ENCODE measurements at places on chromosomes 13 and 19.

GRCh38 chr13:93227878-93228642 lies 1.5 kb downstream of the GPC6 start:
- DNase-seq: no peak

- DNase-seq: no peak
Observed at GRCh38 chr13:107866032-107866940, 349.1 kb downstream of the LIG4 start.

DNA sequence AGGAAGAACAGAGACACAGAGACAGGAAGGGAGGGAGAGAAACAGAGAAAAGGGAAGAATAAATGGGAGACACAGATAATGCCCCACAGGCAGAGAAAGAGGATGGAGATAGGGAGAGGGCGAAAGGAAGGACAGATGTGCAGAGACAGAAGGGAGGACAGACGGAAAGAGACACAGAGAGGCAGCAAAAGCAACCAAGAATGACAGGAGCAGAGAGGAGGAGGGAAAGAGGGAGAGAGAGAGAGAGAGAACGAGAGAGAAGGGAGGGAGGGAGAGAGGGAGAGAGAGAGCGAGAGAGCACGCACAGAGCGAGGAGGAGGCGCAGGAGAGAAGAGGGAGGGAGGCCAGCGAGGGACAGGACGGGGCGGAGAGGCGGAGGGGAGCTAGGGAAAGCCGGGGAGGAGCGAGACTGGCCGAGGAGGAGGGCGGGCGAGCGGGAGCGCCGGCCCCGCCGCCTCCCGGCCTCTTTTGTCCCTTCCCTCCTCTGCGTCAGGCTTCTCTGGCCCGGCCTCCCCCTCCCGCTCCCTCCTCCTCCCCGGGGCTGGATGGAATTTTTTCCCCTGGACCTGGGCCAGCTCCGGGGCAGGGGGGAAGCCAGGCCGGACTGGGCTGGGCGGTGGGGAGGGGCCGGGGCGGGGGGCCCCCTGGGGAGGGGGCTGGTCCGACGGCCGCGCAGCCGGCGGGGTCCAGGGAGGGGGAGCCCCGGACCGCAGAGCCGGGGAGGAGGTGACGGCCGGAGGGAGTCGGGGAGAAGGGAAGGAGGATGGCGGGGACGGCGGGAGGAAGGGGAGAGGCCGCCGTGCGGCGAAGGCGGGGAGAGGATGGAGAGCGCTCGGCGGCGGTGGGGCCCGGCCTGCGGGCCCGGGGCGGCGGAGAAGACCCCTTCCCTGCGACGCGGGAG lies 4.2 kb upstream of the SPACA6 start:
- DNase-seq: no peak

- no peak for DNase-seq
Observed at GRCh38 chr19:52602941-52603340, 32.9 kb downstream of the ZNF701 start.

GRCh38 chr13:111202745-111203144 lies 87.6 kb downstream of the ARHGEF7 start:
- no peak for DNase-seq

DNA sequence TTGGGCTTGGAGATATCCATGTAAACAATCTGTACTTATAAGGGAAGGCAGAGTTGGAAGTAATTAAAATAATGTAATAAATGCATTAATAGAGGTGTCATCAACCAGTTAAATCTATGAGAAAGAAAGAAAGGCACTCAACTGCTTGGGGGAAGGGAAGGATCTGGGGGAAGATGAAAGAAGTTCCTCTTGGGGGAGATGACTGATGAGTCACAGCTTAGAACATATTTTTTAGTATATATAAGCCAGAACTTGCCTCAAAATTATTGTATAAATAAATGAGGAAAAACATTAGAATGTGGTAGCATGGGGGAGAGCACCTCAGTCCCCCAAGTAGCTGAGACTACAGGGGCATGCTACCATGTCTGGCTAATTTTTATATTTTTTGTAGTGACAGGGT lies 205.8 kb downstream of the GGACT start:
- no peak for DNase-seq

DNA sequence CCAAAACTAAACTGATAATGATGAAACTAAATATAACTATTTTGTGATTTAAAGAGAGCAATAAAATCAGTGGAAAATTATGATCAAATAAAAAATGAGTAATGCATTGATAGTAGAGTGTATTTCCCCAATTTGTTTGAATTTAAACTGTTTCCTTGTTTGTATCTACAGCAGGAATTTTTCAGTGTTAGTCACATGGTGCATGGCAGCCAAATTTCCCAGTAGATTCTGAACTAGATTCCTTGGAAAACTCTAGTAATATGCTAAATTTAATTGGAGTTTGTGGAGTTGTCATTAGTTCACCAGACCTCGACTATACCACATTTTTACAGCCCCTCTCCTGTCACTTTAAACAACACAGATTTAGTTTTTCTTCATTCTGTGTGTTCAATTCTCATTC lies 156.2 kb downstream of the PCCA start:
- no peak for DNase-seq

- no peak for DNase-seq
Observed at GRCh38 chr19:4368128-4368820, 24.9 kb downstream of the MPND start.

- no peak for DNase-seq
Observed at GRCh38 chr13:50721672-50721992, 121.9 kb downstream of the DLEU7 start.

DNA sequence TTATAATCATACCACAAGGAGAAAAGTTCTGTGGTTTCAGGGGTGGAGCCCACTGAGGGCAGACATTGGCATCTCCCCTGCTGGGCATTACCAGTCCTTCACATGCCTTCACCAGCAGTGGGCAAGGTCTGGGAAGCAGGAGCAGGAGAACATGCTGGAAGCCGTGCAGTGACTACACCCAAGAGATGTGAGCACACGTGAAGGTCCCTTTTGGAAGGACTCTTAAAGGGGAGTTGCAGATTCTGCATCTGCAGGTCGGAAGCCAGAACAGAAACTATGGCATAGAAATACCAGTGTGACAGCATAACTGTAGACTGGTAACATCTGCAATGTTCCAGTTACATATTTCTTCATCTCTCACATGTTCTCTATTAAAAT lies 26.9 kb upstream of the KL start:
- no peak for DNase-seq

GRCh38 chr13:25391932-25392331 lies 20.2 kb downstream of the ATP8A2 start:
- DNase-seq: no peak

DNA sequence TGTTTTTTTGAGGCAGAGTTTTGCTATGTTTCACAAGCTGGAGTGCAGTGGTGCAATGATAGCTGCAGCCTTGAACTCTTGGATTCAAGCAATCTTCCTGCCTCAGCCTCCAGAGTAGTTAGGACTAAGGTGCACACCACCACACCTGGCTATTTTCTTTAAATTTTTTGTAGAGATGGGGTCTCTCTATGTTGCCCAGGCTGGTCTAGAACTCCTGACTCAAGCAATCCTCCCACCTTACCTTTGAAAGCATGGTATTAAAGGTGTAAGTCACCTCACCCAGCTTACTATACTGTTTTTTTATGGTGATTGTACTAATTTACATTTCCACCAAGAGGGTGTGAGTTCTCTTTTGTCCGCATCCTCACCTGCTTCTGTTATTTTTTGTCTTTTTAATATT lies 110.0 kb downstream of the FREM2 start:
- no peak for DNase-seq

DNA sequence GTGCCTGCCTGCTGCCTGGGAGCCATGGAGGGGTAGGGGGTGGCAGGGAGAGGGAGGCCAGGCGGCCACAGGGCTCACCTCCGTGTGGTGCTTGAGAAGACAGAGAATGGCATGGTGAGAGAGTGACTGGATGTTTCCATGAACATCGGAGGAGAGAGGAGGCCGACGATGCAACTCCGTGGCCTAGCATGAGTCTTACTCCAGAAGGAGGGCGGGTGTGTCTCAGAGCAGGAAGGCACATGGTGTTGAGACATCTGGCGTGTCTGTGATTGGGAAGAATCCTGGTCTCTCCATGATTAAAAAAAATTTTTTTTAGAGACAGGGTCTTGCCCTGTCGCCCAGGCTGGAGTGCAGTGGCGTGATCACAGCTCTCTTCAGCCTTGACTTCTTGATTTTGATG lies 5.1 kb downstream of the IRGC start:
- DNase-seq: no peak

DNA sequence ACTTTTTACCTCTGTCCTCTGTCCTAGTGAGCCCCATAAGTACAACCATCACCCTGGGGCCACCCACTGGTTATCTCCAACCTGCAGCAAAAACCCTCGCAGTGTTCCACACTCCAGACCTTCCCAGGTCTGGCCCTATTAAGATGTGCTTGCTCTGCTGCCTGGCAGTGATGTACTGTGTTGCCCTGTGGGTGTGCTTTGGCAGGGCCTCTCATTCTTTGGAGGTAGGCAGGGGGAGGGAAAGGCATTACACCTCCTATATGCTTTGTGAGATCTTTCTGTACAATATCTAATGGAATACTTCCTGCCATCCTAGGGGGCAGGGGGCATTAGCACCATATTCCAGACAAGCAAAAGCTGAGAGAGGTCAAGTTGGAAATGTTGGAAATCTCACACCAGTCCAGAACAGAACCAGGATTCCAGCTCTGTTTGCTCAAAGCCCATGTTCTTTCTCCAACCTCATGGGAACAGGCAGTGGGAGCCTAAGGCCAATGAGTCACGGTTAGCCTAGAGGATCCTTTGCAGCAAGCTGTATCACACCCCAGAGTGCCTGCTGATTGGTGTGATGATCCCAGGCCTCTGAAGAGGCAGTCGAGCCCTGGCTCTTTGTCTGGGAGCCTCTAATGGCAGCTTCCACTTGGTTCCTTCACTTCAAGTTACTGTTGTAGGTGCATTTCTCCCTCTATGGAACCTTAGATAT lies 59.7 kb upstream of the UBL3 start:
- no peak for DNase-seq

GRCh38 chr19:3270902-3271301 lies 46.4 kb downstream of the CELF5 start:
- DNase-seq: no peak

DNA sequence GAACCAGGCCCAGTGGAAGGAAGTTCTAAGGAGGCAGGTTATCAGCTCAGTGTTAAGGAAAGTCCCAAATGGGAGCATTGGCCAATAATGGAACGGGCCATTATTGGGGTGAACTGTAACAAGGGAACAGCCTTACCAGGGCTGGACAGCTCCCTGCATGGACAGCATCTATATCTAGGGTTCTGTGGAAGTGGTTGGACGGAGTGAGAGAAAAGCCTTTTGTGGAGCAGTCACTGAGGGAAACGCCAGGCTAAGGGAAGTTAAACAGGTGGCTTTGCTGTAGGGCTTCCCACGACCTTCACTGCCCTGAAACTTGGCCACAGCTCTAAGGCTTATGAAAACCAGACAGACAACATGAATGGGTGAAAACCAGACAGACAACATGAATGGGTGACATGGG lies 17.0 kb downstream of the POU2F2 start:
- DNase-seq: no peak

GRCh38 chr19:27647423-27647822 lies 1565.5 kb downstream of the UQCRFS1 start:
- no peak for DNase-seq

DNA sequence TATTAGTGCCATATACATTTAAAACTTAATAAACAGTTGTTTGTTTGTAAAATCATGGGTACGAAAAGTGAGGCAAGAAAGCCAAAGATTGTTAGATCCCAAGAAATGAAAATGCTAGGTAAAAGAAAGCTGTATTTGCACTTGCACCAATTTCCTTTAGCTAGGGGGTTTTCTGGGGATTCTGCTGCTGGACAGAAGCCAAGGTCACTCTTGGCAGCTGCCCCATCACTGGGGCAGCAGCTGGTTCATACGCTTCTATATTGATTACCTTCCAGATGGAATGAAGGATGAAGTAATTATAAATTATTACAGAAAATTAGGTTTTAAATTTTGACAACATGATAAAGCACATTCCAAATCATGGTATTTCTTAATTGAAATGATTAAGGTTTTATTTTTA lies 127.4 kb downstream of the SLITRK5 start:
- no peak for DNase-seq

DNA sequence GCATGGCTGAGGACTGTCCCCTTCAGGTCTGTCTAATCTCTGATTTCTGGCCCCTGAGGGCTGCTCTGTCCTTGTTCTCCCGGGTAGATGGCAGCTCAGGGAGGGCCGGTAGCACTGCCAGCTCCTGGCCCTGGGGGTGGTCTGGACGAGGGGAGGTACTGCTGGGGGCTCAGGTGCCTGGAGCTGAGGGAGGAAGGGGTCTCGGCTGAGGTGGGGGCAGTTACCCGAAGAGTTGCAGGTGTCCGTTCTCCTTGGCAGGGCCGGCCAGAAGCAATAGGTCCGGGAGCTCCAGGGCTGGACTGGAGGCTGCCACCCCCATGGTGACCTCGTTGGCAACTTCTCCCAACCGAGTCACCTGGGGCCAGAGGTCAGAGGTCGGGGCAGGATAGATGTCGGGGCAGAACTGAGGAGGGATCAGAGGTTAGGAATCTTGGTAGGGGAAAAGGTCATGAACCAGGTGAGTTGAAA lies 1.2 kb upstream of the EMC10 start:
- DNase-seq: no peak

- no peak for DNase-seq
Observed at GRCh38 chr13:93527748-93528297, 301.2 kb downstream of the GPC6 start.

GRCh38 chr13:46850214-46850613 lies 46.6 kb downstream of the HTR2A start:
- DNase-seq: no peak

DNA sequence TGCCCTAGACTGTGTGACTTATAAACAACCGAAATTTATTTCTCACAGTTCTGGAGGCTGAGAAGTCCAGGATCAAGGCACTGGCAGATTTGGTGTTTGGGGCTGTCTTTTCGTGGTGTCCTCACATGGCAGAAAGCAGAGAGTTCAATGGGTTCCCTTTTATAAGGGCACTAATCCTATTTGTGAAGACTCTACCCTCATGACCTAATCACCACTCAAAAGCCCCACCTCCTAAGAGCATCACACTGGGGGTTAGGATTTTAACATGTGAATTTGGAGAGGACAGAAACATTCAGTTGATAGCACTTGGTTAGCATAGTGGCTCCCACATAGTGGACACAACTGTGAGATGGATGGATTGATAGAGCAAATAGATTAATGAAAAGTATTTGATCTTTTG lies 21.5 kb upstream of the GPR18 start:
- DNase-seq: no peak

DNA sequence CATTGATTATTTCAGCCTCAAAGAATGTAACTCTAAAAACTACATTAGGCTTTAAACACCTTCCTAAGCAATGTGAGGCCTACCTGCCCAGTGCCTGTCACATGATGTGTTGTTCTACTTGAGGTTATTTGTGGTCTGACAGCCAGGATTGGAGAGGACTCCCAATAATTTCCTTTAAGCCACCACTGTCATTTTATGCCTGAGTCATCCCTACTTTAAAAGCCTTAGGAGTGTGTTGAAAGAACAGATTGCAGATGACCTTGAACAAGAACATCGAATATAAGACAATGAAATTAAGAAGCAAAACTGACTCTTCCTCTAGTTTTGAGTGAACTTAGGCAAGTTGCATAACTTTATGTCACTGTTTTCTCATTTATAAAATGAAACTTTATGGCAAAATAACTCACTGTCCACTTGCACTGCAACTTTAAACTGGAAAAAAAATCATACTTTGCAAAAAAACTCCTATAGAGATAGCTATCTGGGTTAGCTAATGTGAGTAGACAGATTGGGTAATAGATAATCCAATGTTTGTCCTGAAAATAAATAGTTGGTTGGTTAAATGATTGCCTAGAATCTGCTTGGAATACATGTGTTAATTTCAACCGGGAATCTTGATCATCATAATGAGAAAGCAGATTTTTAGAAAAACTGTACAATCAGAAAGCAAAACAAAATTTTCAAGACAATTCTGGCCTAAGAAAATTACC lies 361.2 kb downstream of the SUCLA2 start:
- no peak for DNase-seq

GRCh38 chr13:44230736-44231135 lies 142.9 kb upstream of the SERP2 start:
- DNase-seq: no peak
